Activated CD4-positive, alpha-beta T cell treated with anti-CD3 and anti-CD28 coated beads, Interleukin-2, amount 50 U/mL, for 48 hours (primary cell): ENCODE measurements at places on chromosomes 2 and 18.

DNA sequence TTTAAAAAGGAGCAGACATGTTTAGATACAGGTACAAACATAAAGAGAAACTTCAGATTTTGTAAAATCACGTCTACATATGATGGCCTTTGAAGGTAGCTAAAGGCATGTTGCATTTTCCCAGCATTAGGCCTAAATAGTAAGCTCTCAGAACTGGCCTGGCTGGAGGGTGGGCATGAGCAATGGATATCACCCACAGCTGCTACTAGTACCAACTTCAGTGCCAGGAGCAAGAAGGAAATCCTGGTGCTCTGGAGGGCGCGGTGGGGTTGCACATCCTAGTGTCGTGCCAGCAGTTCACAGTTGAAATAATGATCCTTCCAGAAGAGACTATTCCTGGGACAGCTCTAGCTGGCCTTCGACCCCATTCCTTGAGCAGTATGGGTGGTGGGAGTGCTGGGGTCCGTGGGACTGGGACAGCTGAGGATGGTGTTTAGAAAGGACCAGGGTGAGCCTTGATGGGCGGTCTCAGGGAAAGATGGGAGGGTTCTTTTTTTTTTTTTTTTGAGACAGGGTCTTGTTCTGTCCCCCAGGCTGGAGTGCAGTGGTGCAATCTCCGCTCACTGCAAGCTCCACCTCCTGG is 4.9 kb downstream of the DES start:
- no peak for DNase-seq

DNA sequence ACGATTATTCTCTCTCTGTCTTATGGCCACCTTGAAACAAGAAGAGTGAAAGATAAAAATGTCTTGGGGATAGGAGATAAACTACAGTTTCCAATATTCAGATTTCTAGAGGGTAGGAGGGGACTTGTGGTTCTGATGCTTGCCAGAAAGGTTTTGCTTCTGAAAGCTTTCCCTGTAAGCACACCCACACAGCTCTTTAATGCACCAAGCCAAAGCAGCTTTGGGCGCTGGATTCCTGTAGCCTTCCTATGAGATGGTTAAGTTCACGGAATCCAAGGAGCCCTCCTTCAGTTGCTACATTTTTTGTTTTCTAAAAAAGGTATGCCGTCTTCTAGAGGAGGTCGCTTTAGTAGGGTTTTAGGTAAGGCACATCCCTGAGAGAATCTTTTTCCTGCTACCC is 4.9 kb downstream of the LRRTM1 start:
- no peak for DNase-seq

DNA sequence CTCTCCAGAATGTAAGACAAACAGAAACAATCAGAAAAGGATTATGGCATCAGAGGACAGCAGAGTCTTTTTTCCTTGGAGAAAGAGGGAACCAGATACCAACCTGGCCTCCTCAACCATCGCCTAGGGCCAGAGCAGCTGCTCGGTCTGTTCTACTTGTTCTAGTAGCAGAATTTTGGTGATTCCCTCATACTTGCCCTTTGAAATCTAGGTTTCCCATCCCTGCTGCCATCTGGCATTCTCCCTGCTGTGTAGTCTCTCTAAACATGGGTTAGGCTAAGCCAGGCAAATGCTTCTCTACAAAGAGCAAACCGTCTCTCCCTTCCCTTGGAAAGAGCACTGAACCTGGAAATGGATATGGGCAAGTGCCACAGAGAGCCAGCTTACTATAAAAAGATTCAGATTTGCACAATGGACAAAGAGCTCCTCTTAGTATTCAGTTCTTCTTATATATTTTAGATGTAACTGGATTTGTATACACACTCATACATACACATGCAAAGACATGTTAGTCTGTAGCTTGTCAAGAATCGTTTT is 208.6 kb upstream of the ST6GAL2 start:
- DNase-seq: no peak

DNA sequence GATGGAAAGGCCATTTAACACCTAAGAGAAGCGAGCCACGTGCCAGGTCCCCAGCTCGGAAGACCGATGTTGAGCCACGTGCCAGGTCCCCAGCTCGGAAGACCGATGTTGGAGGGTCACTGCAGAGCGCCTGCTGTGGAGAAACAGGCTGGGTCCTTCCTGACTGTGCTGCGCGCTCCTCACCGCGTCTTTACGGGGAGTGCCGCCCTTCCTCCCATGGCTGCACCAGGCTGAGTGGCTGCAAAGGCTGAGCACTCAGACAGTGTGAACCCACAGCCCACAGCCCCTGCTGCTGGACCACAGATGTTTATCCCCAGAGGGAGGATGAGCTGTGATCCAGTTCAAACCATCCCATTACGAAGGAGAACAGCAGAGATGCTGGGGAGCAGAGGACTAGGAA is 55.7 kb downstream of the RTP5 start:
- no peak for DNase-seq

- peak; percentile 20 for DNase-seq
Measured at GRCh38 chr18:59267503-59268126, 5.6 kb downstream of the RAX start.

DNA sequence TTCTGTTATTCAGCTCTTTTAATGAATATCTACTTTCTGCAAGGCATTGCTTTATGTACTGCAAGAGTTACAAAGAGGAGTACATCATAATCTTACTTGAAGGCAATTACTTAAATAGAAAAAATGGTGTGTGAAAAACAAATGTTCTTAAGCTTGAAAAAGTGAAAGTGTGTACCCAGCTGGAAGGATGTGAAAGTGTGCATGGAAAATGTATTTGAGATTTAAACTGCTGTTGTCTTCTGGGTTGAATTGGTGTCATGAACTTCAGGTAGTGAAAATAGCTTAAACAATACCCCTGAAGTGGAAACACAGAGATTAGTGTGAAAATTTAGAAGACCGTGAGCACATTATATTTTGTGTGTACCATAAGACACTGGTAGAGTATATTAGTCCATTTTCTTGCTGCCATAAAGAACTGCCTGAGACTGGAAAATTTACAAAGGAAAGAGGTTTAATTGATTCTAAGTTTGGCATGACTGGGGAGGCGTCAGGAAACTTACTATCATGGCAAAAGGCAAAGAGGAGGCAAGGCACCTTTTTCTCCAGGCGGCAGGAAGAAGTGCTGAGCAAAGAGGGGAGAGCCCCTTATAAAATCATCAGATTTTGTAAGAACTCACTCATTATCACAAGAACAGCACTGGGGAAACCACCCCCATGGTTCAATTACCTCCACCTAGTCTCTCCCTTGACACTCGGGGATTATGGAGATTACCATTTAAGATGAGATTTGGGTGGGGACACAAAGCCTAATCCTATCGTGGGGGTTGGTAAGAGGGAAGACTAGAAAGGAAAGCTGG is 38.8 kb downstream of the SCN2A start:
- DNase-seq: no peak

- no peak for DNase-seq
Measured at GRCh38 chr2:202339071-202339870, 36.9 kb upstream of the BMPR2 start.

GRCh38 chr2:215790523-215791421 is 222.6 kb downstream of the MREG start:
- no peak for DNase-seq

- no peak for DNase-seq
Measured at GRCh38 chr2:8552293-8552801, 129.5 kb upstream of the ID2 start.

DNA sequence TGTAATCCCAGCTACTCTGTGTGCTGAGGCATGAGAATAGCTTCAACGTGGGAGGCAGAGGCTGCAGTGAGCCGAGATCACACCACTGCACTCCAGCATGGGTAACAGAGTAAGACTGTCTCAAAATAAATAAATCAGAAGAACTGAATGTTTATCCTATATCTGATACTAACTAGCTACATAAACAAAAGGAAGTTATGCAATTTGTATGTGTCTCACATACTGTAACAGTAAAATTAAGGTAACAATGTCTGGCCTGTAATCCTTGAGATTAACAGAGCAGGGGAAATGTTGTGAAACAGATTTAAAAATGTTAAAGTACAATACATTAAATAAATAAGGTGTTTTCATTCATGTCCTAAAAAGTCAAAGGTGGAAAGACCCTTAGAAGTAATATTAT is 150.8 kb downstream of the MEMO1 start:
- DNase-seq: no peak

DNA sequence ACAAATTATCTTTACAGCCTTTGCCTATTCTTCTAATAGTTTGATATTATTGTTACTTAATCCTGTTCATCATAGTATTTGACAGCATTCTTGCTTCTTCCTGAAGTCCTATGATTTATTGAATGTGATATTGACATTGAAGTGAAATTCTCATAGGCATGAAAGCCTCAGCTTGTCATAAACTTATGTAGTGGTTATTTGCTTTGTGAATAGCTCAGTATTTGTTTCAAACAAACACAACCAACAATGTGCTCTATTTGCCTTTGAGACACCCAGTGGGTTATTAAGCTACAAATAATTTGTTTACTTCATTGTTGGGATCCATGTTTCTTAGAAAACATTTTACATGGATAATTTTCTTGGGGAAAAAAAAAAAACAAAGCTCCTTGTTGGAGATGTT is 57.2 kb downstream of the TTC39C start:
- no peak for DNase-seq

DNA sequence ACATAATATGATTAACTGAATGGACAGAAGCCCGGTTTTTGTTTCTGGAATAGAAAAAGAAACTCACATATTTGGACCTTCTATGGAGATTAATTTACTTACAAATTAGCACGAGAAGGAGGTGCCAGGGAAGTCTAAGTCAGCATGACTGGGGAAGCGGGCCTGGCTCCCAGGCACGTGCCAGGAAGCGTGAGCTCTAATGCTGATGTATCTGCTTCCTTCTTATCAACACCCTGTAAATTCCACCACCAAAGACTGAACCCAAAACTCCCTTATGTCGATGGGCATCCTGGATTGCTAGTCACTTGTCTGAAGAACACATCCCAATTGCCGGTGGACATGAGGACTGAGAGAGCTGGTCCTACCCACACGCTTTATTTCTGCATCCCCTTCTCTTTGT is 134.5 kb downstream of the GALNT14 start:
- no peak for DNase-seq

GRCh38 chr2:190785334-190785733 is 95.3 kb upstream of the GLS start:
- DNase-seq: no peak

DNA sequence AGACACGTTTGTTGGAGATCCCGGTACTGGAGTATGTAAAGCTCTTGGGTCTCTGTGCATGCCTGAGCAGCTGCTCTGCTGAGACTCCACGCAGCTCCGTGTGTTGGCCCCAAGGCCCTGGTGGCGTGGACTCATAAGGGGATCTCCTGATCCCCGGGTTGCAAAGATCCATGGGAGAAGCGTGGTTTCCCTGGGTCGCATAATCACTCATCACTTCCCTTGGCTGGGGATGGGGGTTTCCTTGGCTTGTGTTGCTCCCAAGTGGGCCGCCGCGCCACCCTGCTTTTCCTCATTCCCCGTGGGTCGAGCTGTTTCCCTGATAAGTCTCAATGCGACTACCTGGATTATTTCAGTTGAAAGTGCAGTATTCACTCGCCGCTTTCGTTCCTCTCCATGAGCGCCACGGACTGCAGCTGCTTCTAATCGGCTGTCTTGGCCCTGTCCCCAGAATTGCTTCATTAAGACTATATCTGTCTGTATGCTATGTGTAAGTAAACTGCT is 76.0 kb downstream of the EPC2 start:
- peak; percentile 22 for DNase-seq

- peak; percentile 52 for DNase-seq
Measured at GRCh38 chr2:102082571-102083392, 59.8 kb upstream of the IL1R1 start.

DNA sequence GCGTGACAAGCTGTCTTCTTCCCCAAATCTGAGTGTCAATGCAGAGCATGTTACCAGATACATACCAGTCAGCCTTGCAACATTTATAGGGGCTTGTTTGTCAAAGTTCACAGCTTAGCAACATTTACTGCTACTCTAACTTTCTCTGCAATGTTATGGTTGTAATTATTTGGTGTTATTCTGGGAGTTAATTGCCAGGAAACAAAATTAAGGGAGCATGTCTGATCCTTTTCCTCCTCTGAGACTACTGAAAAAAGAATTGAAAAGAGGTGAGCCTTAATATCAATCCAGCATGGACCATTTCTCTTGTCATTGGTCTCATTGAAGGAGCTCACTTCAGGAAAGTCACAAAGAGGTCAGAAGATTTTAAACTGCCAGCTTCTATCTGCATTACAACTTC is 465.6 kb upstream of the LINC00305 start:
- DNase-seq: no peak

GRCh38 chr2:163248376-163249253 is 410.0 kb upstream of the KCNH7 start:
- no peak for DNase-seq

DNA sequence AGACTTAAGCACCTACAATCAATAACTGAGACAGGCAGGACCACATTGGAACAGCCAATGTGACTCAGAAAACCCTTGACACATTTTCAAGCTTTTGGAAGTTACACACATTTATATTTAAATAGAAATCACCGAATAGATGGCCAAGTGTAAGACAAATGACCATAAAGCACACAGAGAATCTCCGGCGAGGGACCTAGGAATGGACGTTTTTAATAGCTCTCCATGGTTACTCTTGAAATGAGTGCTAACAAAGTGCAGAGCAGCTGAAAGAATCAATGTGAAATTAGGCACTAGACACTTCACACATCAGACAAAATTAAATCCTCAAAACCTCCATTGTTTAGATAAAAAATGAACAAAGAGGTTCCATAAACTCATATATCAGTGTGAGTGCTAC is 376.9 kb downstream of the DLGAP1 start:
- DNase-seq: no peak

DNA sequence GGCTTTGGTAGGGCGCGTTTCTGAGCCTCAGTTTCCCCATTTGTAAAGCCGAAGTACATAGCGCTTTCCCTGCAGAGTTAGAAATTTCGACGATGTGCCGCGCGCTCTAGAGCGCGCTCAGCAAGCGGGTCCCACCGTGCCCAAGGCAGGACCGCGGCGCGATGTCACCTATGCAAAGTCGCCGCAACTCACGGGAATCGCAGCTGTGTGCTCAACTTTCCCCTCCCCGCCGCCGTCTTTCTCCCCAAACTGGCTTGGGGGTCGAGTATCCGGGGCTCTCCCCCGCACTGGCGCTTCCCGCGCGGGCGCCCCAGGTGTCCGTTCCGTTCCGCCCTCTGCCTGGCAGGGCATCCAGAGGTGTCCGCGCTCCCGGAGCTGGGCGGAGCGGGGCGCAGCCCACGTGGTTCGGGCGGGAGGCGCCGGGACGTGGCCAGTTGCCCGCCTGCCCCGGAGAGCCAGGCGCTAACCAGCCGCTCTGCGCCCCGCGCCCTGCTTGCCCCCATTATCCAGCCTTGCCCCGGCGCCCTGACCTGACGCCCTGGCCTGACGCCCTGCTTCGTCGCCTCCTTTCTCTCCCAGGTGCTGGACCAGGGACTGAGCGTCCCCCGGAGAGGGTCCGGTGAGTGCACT is at the start of gene MLPH:
TSS of gene MLPH (plus strand) at position 433 of the 630 bp plus-strand sequence. CDS start 6,176 bp downstream, outside the sequence.
- DNase-seq: no peak

DNA sequence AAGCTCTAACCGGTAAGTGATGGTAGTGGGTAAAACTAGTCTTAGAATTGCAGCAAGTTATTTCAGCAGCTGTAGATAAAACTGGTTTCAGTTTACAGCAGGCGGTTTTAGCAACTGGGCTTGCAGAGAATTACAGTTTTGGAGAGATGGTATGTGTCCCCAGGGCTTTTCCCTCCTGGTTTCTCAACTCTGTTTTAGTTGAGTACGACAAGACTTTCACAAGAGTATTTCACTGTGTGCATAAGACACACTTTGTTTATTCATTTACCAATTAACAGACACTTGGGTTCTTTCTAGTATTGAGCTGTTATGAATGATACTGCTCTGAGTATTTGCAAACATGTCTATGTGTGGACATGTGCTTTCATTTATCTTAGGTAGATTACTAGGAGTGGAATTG is 65.6 kb upstream of the RFX8 start:
- no peak for DNase-seq

GRCh38 chr18:77248873-77249568 is 627 bp upstream of the GALR1 start:
- DNase-seq: no peak
